ENCODE measurements at places on chromosomes 11 and 22.

DNA sequence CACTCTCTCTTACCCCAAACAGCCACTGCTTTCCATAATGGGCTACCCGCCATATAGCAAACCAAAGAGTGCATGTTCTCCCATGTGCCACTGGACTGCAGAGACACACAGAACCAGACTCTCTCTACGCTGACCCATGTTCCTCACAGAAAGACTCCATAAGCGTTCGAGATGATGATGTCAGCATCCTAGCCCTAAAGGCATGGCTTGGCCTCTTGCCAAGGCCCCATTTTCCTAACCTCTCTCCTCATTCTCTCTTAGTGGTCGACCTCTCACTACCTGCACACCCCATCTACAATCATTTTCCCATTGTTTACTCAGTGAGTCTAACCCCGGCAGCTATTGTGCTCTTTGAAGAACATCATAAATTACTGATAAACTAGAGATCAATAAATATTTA, 4.9 kb downstream of the NDUFC2 start:
- no peak for DNase-seq

DNA sequence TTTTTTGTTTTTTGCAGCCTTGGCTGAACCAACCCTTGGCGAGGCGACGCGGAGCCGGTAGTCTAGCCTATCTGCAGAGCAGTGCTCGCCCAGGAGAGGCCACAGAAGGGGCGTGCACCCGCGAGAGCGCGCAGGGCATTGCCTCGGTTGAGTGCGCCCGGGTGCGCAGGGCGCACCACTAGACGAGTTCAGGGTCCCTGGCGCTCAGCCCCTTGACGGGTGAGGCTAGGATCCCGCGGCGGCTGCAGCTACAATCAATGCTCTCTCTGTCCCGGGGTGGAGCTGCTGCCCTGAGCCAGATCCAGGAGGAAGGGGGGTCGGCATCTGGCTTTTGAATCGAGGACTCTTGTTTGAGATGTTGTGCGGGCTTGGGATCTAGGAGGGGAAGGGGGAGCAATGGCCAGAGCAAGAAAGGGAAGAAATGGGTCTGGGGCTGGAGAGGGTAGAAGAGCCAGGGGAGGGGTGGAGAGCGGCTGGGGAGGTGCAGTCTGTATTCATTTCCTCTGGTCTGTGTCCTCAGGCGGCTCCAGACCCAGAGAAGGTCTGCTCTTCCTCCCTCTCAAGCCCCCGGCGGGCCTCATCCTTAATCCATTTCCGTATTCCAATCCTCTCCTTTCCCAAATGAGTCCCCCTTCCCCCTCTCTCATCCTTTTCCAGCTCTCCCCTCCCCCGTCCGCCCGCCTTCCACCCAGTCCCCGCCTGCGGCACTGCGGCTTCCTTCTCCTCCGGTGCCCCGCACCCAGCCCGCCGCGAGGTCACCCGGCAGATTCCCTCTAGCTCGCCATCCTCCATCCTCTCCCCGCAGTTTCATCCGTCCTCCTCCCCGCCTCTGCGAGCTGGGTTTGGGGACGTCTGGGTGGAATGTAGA, 797 bp downstream of the THY1 start:
- DNase-seq = peak; percentile 62

DNA sequence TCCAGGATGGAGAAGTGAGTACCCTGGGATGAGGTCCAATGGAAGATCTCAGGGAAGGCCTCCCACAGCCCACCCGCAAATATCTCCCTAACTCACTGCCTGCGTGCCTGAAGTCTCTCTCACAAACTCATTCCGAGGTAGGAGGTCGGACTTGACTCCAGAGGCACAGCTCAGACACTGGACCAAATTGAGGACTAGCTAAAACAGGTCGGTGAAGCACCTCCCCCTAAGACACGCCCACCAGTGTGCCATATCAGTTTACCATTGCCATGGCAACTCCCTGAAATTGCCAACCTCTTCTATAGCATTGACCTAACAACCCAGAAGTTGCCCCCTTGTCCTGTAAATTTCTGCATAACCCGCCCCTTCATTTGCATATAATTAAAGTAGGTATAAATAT, 17.5 kb downstream of the RPL3 start:
- no peak for DNase-seq

DNA sequence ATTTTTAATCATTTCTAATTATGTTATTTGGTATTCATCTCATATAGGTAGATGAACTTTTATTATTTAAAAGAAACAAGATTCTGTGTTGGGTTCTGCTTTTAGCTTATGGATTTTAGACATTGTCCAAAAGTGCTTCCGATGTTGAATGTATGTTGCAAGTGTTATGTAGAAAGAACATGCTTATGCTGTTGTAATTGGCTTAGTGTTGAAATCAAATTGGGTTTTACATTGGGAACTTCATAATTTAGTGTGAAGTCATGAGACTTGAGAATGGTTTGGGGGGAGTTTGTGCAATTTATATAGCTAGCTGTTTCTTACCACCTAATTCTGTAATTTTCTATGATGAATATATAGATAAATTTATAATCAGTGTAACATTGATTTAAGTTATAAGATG, 3.6 kb downstream of the MTMR3 start:
- no peak for DNase-seq

- DNase-seq = peak; percentile 38
Observed at GRCh38 chr22:30650508-30651116, 15.0 kb downstream of the SLC35E4 start.

GRCh38 chr22:22578702-22579424, 19.8 kb upstream of the PRAME start:
- DNase-seq = no peak

- no peak for DNase-seq
Observed at GRCh38 chr11:92357344-92357743, 132.7 kb downstream of the FAT3 start.

- peak; percentile 77 for DNase-seq
Observed at GRCh38 chr22:28514321-28514821, 165.3 kb downstream of the TTC28 start.

GRCh38 chr11:81112718-81113117, 1620.9 kb downstream of the FAM181B start:
- DNase-seq = no peak
